ENCODE measurements at places on chromosomes 4 and X.

GRCh38 chr4:13112030-13112429, 372.1 kb downstream of the RAB28 start:
- DNase-seq: no peak

DNA sequence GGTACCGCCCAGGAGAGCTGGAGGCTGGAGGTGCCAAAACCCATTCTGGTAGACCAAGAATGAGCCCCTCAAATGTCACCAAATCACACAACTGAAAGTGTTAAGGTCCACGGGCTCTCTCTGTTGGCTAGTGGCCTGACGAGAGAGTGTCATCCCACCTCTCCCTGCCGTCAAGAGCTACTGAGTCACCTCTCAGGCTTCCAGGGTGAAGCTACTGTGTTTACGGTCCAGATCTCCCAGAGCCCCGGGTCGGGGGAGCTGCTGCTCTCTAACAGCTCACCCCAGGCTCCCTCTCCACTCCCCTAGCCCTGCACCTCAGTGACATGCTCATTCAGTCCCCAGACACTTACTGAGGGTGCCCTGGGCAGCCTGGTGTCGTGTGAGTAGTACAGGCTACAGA, 59.2 kb downstream of the ADGRG2 start:
- DNase-seq: no peak

GRCh38 chr4:74377714-74378113, 12.8 kb downstream of the EREG start:
- DNase-seq: no peak

- DNase-seq: no peak
Observed at GRCh38 chrX:115183980-115184379, 5.2 kb upstream of the RBMXL3 start.

GRCh38 chrX:149522916-149523315, 17.8 kb upstream of the IDS start:
- DNase-seq: no peak

GRCh38 chr4:80710748-80711451, 319.6 kb upstream of the BMP3 start:
- no peak for DNase-seq

- DNase-seq: peak; percentile 16
Observed at GRCh38 chr4:1463088-1463926, 57.1 kb upstream of the NKX1-1 start.

- DNase-seq: no peak
Observed at GRCh38 chrX:121455890-121456289, 408.5 kb downstream of the GLUD2 start.

GRCh38 chr4:82705928-82706300, 92.7 kb downstream of the SCD5 start:
- no peak for DNase-seq

- DNase-seq: no peak
Observed at GRCh38 chr4:52964561-52965101, 102.5 kb downstream of the RASL11B start.

GRCh38 chr4:23889391-23889790, 456 bp downstream of the PPARGC1A start:
- DNase-seq: no peak

DNA sequence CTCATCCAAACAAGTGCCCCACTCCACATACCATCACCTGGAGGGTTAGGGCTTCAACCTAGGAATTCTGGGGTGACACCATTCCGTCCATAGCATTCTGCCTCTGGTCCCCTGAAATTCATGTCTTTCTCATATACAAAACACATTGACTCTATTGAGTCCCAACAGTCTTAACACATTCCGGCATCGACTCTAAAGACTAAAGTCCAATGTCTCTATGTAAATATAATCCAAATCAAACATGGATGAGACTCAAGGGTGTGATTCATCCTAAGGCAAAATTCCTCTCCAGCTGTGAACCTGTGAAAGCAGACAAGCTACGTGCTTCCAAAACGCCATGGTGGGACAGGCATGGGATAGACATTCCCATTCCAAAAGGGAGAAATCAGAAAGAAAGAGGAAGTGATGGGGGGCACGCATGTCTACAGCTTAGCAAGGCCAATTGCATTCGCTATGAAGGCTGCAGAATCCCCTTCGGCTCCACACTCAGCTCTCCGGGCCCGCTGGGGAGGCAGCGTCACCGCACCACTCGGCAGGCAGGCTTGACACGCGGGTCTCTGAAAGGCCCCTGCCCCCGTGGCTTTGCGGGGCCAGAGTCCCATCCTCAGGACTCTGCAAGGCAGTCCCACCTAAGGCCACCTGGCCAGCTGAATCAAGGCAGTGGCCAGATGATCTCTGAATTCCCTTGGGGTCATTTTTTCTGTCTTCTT, 53.2 kb downstream of the ADRA2C start:
- no peak for DNase-seq

DNA sequence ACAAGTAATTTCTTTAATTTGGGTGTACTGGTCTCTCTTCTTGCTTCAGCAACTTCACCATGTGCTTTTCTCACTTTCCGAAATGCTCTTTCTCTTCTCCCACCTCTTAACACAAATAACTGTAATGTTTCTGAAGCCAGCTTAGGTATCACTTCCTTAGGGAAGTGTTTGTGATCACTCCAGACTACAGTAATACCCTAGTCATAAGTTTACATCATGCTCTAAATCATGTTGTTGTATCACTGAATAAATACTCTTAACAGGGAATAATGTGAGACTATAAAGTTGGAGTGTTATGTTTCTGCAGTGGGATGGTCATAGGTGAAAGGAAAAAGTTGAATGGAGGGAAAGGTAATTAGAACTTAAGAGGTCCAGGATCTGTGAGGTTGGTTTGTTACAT, 712.3 kb downstream of the C4orf33 start:
- no peak for DNase-seq

DNA sequence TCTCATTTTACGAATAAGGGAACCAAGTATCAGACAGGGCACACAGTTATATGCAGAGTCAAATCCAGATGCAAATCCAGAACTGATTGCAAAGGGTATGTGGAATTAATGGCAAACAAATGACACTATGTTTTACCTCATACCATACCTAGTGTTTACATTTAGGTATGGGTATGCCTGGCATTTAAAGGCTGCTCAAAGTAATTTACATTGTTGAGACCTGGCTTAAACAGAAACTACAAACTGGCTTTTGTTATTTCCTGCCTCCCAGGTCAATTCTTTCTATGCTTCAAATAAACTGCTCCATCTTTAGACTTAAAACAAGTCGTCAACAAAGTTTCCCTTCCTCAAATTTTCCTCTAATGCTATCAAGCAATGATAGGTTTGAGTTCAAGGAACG, 33.7 kb downstream of the ANKRD17 start:
- no peak for DNase-seq

DNA sequence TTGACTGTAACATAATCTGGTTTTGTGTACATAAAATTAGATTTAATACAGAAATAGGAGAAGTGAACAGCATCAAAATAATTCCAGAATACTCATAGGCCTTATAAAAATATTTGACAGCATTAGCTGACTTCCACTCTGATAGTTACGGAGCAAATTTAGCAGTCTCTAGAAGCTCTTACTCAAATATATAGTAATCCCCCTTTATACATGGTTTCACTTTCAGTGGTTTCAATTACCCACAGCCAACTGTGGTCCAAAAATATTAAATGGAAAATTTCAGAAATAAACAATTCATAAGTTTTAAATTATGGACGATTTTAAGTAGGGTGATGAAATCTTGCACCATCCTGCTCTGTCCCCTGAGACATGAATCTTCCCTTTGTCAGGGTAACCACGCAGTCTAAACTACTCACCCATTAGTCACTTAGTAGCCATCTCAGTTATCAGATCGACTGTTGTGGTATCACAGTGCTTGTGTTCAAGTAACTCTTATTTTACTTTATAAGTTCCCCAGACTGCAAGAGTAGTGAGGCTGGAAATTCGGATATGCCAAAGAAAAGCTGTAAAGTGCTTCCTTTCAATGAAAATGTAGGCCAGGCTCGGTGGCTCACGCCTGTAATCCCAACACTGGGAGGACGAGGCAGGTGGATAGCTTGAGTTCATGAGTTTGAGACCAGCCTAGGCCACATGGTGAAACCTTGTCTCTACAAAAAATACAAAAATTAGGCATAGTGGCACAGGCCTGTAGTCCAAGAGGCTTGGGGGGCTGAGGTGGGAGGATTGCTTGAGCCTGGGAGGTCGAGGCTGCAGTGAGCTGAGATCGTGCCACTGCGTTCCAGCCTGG, 17.2 kb upstream of the RTL9 start:
- DNase-seq: no peak

All from forelimb muscle (tissue), 1 donor.